Sigmoid colon (tissue), 7 donors: ENCODE measurements at places on chromosomes 4 and X. TPM values are rescaled to one million over a fixed set of nuclear protein-coding genes. Genes with fewer than 3 reads are reported as not detected.
A peak's percentile ranks its signal among the peaks of the same experiment; 100 is the strongest.

Gene MAGEA8
- polyA plus RNA-seq = not detected

Gene PCDH7
- polyA plus RNA-seq = 4.6 TPM

DNA sequence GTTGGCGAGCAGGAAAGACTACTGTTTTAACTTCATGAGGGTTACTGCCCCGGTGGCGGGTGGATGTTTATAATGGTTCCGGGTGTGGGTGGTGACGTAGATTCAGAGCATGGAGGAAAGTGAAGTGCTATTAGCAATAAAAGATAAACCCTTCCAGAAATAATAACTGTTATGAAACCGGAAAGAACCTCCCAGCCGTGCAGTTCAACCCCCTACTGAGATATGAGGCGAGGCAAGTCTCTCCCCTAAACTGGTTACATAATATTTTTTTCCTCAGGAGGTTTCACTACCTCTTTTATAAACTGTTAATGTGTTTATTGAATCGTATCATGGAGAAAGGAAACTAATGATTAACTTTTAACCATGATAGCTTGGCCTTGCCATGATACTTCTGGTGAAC, 33.9 kb upstream of the STIM2 start:
- no peak for DNase-seq

DNA sequence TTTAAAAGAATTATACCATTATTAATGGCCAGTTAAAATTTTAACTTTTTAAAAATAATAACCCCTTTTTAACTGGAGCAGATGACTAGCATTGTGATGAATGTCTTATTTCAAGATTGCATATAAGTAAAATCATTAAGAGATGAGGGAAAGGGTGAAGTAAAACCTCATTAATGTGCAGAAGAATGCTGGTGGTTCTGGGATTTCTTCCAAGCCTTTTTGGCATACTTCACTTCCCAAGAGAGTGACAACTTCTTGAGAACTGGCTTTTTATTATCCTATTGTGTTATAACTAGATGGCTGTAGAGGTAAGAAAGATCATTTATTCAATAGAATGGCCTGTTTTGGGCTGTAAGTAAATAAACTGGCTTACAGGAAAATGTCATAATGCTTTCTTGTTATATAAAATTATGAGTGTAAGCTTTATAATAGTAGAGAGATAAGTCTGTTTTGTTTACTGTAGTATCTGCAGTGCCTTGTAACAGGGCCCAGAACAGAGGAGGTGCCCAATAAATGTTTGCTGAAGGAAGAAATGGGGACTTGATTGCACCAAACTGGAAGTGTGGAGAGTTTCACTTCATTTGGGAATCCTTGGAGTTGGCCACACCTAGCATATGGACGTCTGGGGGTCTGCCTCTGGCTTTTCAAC, 242.9 kb upstream of the PITX2 start:
- DNase-seq = no peak

DNA sequence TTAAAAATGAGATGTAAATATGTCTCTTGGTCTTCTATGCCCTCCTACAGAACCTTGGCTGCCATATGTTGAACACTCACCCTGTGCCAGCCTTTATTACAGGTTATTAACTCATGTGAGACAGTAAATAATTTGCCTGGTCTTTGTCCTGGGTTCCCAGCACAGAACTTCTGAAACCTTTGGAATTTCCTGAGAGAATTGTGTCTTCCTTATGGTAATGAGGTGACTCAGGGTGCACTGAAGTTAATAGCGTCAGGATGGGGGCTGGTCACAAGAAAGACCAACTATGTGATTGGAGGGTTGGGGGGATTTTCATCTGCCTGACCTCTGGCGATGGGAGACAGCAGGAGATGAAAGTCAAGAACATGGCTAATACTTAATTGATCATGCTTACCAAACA, 289.8 kb upstream of the STS start:
- no peak for DNase-seq

- DNase-seq = no peak
Measured at GRCh38 chr4:67635331-67635730, 65.6 kb downstream of the UBA6 start.

- DNase-seq = no peak
Measured at GRCh38 chr4:156052116-156052515, 98.5 kb upstream of the CTSO start.

GRCh38 chrX:14930663-14931062, 57.4 kb downstream of the MOSPD2 start:
- DNase-seq = no peak

- peak; percentile 78 for DNase-seq
Measured at GRCh38 chr4:2787230-2788100, 5.4 kb upstream of the SH3BP2 start.

DNA sequence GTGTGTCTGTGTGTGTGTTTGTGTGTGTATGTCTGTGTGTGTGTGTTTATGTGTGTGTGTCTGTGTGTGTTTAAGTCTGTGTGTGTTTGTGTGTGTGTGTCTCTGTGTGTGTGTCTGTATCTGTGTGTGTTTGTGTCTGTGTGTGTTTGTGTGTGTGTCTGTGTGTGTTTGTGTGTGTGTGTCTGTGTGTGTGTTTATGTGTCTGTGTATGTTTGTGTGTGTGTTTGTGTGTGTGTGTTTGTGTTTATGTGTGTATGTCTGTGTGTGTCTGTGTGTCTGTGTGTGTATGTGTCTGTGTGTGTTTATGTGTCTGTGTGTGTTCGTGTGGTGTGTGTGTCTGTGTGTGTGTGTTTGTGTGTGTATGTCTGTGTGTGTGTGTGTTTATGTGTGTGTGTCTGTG, 11.4 kb downstream of the IL9R start:
- DNase-seq = no peak

DNA sequence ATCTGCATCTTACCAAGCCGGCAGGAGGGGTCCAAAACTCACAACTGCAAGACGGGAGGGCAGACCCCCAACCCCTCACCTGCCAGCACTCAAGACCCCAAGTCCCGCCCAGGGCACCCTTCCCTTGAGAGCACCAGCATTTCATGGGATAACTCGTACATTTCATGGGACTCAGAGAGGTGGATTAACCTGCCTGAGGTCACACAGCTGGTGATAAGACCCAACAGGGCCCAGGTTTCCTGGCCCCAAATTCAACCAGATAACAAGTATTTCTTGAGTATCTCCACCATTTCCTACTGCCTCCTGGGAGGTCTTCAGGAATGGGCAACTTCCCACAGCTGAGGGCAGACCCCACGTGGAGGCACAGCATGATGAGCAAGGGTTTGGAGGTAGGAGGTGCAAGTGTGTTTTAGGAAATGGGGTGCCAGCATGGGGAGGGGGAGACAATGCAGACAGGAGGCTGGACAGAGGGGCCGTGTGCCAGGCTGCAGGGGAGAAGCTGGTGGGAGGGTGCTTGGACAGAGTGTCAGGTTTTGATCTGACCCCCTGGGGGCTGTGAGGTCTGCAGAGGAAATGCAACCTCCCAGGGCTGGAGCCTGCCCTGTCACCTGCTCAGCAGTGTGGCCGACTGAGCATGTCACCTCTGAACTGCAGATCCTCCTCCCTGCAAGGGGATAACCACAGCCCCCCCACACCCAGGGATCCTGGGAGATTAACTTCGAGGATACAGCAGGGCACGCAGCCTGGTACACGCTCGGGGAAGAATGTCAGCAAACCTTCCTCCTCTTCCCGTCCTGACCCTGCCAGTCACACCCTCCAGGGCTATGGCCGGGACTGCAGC, 4.4 kb downstream of the ADRA2C start:
- no peak for DNase-seq

- no peak for DNase-seq
Measured at GRCh38 chrX:134623293-134624045, 34.8 kb downstream of the PLAC1 start.

DNA sequence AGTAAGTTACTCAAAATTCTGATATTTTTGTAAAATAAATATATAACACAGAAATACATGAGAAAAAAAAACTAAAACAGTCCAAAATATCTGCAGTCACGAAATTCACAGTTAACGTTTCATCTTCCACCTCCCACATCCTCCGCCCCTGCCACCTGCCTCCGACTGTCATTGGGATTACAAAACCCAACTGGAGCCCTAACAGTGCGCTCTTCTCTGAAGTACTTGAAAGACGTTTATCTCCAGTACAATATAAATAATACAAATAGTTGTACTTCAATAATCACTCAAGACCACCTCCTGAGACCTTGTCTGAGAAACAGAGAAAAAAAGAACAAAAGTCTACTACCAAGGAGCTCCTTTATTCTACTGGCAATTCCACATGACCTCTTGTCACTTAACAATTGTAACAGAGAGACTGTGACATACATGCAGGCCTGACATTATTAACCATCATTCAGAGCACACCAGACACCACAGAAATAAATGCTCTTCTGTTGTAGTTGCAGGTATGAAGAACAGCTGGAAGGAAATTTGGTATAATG, 280.6 kb downstream of the PPP3CA start:
- DNase-seq = no peak

- no peak for DNase-seq
Measured at GRCh38 chrX:76454456-76454927, 27.0 kb downstream of the MAGEE1 start.

- no peak for DNase-seq
Measured at GRCh38 chrX:97295954-97296353, 412.2 kb downstream of the RPA4 start.

DNA sequence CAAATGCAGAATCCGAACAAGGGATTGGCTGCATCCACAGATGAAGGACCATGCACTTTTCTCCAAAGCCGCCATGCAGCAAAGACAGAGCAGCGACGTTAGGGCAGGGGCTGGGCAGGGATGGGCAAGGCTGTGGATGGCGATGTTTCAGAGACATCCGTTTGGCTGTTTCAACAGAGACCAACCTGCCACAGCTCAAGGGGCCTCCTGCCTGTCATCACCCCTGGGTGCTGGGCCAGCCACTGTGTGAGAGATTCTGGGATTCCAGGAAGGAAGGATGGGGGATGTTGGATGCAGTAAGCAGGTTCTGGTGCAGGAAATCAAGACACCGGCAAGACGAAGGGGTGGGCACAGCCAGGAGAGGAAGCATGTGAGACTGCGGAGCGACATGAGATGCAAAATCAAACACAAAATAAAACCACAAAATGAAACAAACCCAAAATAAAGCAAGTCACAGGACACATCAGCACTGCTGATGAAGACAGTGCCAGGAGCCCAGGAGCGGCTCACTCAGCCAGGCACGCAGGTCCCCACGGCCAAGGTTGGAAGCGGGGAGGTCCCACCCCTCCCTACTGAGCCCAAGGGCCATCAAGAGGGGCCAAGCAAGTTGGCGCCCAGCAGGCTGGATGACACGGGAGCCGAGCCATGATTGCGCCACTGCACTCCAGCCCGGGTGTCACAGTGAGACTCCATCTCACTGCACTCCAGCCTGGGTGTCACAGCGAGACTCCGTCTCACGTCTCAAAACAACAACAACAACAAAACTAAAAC, 68.1 kb downstream of the FAM53A start:
- no peak for DNase-seq
